Stimulated activated CD8-positive, alpha-beta memory T cell treated with anti-CD3 and anti-CD28 coated beads, Interleukin-7, amount 100 ng/mL, for 4 hours (primary cell): ENCODE measurements at places on chromosomes 3 and 15.

GRCh38 chr3:188085584-188086560, 68.1 kb upstream of the LPP start:
- DNase-seq, result no peak

GRCh38 chr3:150324788-150325187, 83.3 kb upstream of the TSC22D2 start:
- DNase-seq, result no peak

- no peak for DNase-seq
These were observed 28.2 kb downstream of the PSMD6 start for GRCh38 chr3:63995086-63995485.

- no peak for DNase-seq
These were observed 330.9 kb downstream of the ERC2 start for GRCh38 chr3:56137415-56137814.

DNA sequence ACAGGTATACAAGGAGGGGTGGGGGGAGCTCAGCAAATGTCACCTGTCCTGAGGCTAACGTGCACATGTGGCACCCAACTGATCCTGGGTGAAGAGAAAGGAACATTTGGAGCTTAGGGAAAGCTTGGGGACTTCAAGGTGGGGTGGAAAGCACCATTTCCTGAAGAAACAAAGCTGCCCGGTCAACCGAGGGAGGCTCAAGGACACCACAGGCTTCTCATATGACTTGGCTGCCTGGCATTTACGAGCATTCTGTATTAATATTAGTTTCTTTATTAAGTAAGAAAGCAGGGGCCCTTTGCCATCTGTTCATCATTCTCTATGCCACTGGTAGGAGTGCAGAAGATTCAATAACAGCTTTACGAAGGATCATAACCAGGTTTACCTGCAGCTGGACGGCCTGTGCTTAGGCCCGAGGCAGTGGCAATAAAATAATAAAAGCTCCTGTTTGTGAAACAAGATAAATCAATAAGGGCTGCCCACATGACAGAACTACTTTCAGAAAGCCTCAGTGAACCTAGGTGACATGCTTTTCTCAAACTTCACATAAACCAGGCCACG, 54.0 kb downstream of the ETV5 start:
- no peak for DNase-seq

DNA sequence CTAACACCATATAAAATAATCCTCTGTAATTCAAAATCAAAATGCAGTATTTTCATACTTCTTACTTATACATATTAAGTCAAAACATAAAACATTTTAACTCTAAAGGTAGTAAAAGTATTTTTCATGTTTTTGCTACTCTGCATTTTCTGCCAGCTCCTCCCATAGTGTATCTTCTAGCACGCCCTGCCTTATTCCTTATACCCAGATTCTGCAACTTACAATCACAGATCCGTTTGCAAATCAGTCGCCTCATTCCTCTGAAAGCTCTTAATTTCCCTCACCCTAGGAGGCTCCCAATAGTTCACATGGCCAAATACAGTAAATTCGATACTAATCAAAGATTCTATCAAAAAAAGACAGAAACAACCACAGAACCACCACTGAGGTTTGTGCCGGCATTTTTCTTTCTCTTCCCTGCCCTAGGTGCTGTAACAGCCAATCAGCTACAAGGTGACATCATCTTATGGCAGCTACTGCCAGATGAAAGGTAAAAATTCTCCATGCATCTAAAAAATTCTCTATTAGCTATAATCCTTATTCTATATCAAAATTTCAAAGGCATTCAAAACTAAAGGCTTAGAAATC, 72.9 kb downstream of the CLASP2 start:
- no peak for DNase-seq

DNA sequence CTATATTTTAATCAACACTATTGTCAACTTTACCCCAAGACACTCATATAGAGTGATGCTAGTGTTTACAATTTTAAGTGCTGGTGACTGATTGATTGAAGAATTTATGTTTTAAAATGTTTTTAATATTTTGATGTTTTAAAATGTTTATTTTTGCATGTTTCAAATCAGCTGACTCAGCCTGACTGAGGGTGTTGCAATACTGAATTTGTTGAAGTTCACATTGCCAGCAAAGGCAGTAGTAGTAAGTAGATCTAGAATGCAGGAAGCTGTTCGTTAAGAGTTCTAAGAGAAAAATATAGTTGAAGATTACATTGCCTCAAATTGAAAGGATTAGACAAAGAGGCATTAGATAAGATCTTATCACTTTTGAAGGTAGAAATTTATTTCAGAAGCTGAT, 977.6 kb downstream of the IGSF11 start:
- no peak for DNase-seq

DNA sequence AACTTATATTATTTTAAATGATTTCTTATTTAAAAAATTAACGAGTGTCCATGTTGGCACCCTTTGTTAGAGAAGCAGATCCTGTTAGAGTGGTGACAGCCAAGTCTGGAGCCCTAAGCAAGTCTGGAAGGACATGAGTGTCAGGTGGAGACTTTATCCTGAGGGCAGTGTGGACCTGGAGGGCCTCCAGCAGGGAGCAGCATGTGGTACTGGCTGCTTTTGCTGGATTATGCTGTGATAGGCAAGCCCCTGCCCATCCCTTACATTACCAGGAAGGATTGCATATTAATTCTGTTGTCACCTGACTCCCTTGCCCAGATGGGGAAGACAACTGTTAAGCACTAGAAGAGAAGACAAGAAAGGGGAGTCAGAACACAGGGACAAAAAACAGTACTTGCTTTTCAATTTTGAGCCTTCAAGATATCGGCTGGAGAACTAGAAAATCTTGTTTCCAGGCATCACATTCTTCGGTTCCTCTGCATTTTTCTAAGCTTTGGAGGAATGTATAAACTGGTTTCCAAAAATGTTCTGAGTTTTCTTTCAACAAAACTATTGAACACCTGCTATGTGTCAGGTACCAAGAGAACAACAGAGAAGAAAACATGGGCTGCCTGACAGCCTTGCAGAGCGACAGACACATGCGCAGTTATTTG, 22.7 kb downstream of the ZNF860 start:
- no peak for DNase-seq

- DNase-seq, result no peak
These were observed 421.8 kb upstream of the TBL1XR1 start for GRCh38 chr3:177618873-177619733.

DNA sequence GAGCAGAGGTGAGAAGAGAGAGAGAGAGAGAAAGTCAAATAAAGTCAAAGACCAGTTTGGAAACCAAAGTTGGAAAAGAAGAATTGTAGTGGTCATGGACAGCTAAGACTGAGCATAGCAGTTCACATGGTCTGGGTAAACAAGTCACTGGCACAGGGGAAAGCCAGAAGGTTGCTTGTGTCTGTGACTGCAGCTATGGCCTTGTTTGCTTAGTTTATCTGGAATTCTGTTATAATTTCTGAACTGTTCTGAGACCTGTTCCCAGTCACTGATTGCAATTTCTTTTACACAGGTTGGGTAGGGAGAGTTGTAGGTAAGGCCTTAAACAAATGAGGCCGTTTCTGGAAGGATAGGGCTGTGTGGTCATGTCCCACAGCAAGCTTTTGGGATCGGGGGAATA, 43.4 kb upstream of the MYZAP start:
- DNase-seq, result no peak

DNA sequence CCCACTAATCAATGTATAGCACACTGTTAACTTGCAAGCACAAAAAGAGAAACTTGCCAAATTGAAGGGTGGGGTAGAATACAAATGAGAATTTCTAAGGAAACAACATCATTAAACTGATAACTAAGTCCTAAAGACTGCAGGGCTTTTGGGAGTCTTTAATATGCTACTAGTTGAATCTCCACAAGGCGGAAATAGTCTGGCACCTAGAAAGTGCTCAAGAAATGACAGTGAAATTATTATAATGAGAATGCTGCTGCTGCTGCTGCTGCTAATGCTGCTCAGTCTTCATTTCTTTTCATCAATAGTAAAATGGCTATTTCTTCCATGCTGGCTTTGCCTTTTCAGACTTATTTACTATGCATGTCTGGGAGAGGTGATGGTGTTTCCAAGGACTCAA, 91.8 kb downstream of the BTD start:
- no peak for DNase-seq

GRCh38 chr3:169510693-169511010, 152.9 kb downstream of the MECOM start:
- DNase-seq, result no peak

DNA sequence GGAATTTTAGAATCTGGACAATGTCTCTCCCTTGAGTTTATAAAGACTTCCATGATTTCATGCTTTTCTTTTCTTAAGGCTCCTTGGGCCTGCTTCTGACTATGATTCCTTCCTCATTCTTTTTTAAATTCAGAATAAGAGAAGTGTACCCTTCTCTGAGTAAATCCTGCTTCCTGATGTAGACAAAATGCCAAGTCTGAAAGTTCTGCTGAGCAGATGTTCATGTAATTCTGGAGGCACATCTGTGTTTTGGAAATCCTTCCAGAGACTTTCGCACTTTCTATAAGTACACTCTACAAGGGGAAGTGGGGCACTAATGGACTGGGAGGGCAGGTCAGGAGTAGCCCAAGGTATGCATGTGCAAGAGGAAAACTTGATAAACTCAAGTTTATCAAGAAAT, 24.8 kb downstream of the TPM1 start:
- no peak for DNase-seq

GRCh38 chr15:73770050-73770449, 16.9 kb upstream of the INSYN1 start:
- DNase-seq, result no peak

- no peak for DNase-seq
These were observed 10.9 kb downstream of the CCR5 start for GRCh38 chr3:46381625-46382024.

DNA sequence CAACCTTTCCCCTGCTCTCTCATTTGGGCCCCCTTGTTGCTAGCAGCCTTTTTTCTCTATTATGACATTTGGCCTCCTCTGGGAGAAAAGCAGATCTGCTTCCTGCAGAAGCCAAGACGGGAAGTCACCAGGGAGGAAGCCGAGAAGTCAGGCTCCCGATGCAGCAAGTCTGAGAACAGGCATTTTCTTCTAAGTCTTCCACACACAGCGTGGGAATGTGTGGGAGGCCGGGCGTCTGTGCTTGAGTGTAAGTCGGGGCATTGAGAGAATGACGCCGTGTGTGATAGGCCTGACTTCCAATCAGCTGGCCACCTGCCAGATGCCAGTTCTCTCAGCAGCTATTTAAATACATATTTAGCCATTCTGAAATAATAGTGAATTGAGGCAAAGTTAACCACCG, 75.8 kb upstream of the FAM98B start:
- no peak for DNase-seq

- no peak for DNase-seq
These were observed 104.4 kb upstream of the UBE3A start for GRCh38 chr15:25543196-25543595.

GRCh38 chr3:25582242-25582641, 82.5 kb downstream of the TOP2B start:
- no peak for DNase-seq

- no peak for DNase-seq
These were observed 84.5 kb downstream of the VGLL4 start for GRCh38 chr3:11558918-11559815.

GRCh38 chr15:43383070-43383469, 12.2 kb downstream of the TUBGCP4 start:
- DNase-seq, result no peak

DNA sequence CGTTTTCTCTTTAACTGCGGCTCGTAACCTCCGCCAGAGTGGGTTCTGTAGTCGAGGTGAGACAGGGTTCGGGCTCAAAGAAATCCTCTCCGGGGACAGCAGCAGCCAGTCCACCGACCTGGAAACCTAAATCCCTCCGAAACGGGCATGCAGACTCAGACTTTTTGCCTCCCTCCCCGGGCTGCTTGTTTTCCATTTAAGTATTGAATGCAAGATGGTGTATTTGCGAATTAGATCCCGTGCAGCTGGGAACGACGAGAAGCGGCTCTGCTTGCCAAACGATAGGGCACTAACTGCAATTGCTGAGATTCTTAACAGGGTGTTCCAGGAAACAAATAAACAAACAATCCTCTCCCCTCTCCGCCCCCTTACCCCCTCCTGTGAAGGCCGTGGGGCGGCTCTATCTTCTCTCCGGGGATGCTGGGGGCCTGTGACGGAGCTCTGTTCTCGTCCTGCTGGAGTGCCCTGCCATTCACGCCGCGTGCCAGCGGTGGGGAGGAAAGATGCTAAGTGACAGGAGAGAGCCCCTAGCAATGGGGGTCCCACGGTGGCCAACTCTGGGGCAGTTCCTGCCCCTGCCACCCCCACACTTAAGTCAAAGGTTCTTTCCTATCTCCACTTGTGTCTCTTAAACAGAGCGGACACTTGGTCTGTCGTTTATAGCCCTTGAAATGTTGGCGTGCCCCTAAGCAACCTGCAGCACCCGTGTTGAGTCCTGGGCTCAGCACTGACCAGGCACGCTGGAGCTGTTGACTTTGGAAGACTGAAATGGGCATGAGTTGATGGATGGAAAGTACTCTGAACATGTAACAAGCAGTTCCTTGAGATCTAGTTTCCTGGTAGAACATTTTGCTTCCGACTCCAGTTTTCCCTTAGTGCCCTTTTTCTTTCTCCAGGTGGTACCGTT, 1.3 kb upstream of the ETV5 start:
- no peak for DNase-seq

GRCh38 chr15:81062937-81063336, 62.2 kb downstream of the TLNRD1 start:
- DNase-seq, result no peak

DNA sequence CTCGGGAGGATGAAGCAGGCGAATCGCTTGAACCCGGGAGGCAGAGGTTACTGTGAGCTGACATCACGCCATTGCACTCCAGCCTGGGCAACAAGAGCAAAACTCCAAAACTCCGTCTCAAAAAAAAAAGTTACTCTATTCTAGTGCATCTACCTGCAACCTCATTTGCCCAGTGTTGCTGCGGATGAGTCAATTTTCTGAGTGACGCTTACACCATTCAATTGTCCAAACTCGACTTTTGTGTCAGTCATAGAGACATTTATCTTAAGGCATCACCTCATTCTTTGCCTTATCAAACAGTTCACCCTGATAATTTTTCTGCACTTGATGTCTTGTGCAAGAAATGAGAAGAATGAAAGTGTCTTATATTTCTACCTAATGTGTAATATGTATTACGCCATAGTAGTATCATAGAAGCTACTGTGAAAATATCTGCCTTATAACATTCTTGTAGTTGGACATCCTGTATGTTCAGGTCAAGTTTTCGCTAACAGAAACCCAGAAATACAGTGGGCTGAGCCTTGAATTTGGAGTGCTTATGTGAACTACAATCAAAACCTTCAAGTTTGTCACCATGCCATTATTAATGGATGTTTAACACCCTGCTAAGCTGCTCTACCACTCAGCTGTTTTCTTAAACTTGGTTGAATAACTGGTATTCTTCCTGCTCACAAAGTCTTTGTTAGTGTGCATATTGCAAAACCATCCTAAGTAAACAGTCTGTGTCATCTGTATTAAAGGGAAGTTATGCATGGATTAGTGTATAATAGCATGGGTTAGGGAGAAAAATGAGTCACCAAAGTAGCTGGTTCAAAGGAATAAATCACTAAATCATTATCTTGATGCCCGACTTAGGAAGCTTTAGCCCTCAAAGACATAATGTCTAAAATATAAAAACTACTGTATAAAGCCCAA, 531.0 kb upstream of the NR2F2 start:
- DNase-seq, result no peak

- no peak for DNase-seq
These were observed 52.1 kb downstream of the GATM start for GRCh38 chr15:45326280-45326679.

- no peak for DNase-seq
These were observed 127.3 kb upstream of the MRPL3 start for GRCh38 chr3:131630097-131630496.

GRCh38 chr3:100157685-100158084, 43.4 kb upstream of the FILIP1L start:
- DNase-seq, result no peak

- DNase-seq, result no peak
These were observed 462.2 kb downstream of the NSUN3 start for GRCh38 chr3:94525043-94525442.

GRCh38 chr3:126714276-126714900, 10.3 kb downstream of the CHCHD6 start:
- DNase-seq, result no peak
